ENCODE measurements at places on chromosomes 3 and 15.

- peak; percentile 78 for DNase-seq
Observed at GRCh38 chr15:77634266-77634962, 1.7 kb upstream of the LINGO1 start.

- peak; percentile 53 for DNase-seq
Observed at GRCh38 chr3:102163039-102163817, 271.6 kb upstream of the ZPLD1 start.

DNA sequence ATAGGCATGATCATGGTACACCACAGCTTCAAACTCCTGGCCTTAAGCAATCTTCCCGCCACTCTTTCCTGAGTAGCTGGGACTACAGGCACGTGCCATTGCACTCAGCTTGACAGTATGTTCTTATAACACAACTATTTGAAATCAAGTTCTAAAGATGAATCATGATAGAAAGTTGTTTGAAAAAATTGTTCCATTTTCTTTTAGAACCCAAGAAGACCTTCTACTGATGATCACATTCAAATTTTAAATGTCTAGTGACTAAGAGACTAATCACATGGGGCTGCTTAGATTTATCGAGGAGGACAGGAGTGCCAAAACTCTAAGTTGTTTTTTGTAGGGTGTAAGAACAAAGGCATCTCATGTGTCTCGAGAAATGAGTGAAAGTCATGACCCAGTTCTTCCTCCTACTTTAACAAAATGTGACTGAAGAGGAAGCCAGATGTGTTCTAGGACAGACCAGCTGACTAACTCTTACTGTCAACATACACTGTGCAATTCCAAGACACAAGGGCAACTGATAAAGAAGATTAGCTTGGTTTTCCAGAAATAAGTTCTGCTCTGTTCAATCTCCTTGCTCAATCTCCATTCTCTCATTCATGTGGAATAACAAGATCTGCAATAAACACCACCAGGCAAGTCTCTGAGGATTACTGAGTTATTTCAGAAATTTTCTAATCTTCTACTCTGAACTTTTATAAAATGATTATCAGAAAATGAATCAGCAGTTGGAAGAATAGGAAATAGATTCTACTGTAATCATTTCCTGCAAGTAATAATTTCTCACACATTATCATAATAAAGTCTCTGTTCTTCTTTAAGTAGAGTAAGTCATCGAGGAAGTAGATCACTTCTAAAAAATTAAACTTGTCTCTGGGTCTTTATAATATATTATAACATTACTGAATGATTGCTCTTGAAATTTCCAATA lies 122.6 kb upstream of the CCNL1 start:
- DNase-seq = no peak

DNA sequence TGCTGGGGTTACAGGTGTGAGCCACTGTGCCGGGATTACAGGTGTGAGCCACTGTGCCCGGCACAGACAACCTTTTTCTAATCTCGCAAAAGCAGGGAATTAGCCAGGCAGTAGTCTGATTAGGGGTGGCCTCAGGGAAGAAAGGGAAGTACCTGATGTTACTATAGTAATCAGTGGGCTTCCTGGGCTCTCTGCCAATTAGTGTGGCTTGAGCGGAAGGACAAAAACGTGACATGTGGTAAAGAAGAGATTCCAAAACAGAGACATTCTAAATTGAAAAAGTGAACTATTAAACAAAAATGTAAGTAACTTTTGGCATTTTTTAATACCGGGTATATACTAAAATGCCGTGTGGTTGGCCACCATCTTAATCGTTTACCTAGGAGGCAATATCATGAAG lies 48.1 kb downstream of the CFAP20DC start:
- no peak for DNase-seq

- peak; percentile 15 for DNase-seq
Observed at GRCh38 chr15:78102741-78103140, 10.4 kb downstream of the SH2D7 start.

DNA sequence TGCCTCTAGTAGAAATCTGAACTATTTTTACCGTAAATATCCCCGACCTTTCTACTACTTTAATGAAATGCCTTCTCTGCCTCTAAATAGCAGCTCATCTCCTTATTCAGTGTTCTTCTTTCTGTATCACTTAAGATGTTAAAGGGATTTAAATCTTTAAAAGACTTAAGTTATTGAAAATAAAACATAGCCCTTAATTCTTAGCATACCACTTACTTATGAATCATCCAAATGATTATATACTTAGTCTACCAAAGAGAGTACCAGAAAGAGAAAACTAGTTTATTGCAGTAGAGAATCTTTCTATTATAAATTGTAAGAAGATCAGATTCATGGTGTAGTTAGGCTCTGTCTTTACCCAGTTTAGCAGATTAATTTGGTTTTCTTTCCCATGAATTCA lies 802.0 kb downstream of the TBL1XR1 start:
- no peak for DNase-seq

DNA sequence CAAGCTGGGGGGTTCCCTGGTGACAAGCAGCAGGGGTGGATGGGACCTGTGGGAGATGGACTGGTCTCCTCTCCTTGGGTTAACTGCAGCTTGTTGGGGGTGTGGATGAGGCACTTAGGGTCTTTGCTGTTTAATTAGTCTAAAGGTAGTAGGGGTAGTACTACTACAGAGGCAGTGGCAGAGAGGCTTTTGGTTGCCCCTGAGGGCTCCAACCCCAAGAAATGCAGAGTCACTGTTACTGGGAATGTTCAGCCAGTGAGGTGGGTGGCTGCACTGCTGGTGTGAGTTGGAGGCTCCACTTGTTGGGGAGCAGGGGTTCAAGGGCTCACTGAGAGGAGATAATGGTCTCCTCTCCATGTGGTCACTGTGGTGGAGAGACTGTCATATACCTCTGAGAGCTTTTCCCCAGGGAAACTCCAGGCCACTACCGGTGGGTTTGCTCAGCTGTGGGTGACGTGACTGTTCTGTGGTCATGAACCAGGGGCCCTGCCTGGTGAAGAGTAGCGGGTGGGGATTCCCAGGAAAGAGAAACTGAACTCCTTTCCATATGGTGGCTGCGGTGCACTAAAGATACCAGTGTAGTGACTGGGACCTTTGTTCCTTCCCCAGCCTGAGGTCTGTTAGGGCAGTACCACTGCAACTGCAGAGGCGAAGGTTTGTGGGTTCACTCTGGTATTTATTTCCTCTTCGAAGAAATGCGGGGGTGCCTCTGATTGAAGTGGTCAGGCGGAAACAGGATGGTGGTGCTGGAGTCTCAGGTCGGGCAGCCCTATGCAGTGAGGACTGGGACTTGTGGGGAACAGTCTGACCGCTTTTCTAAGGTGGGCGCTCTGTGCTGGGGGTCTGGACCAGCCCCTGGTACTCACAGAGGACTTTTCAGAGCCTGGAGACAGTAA lies 68.9 kb upstream of the TNFSF10 start:
- DNase-seq = no peak

GRCh38 chr3:82509106-82509842 lies 747.8 kb upstream of the GBE1 start:
- DNase-seq = no peak

- no peak for DNase-seq
Observed at GRCh38 chr15:100987143-100987542, 68.0 kb downstream of the LRRK1 start.

- DNase-seq = no peak
Observed at GRCh38 chr3:43207628-43208085, 78.7 kb upstream of the SNRK start.

DNA sequence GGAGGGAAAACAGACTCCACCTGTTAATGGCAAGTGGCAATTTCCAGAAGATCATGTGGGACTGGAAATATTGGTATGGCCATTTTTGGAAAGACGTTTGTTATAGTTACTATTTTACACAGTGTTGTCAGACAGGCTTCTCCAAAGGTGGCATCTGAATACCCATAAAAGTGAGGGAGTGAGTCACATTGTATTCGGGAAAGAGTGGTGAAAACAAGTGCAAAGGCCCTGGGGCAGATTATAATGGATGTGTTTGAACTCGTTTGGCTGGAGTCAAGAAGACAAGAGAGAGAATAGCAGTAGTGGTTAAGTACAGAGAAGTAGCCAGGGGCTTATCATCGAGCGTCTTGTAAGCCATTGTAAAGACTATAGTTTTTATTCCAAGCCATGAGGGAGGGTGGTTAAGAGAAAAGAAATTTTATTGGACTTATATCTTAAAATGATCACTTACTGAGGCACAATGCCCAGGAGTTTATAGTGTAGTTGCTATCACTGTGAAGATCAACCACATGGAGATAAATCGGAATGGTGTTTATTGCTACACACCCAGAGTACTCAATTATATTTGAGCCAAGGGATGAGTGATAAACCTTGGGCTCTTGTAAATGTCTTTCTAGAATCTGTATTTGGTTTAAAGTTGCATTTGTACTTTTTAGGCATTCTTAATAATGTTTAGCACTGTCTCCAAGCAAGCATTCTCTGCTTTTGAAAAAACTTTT lies 212.8 kb upstream of the KBTBD8 start:
- no peak for DNase-seq

DNA sequence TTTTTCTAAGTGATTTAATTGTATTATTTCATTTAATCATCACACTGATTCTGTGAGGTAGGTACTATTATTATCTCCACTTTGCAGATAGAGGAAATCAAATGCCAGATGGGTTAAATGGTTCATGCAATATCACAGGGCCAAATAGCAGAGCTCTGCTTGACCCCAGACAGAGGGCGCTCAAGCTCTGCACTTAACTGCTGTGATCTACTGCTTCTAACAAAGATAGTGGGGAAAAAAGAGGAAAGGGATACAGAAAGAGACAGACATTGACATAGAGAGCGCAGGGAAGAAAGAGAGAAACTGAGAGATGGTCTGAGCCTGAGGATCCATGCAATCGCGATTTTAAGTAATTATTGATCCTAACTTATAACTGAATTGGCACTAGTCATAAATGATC lies 279.1 kb upstream of the THRB start:
- peak; percentile 79 for DNase-seq

DNA sequence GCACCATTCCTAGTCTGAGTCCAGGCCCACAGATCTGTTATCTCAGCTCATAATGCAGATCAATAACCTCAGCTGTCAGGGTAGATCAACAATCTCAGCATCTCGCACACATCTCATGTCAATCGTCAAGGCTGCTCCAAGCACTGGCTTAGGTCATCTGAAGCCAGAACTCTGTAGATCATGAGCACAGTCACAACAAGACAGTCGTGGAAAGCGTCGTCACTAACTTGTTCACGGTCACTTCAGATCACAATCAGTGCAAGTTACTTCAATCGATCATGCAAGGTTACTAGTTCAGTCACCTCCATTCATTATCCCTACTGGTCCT lies 71.8 kb downstream of the RBPMS2 start:
- no peak for DNase-seq

DNA sequence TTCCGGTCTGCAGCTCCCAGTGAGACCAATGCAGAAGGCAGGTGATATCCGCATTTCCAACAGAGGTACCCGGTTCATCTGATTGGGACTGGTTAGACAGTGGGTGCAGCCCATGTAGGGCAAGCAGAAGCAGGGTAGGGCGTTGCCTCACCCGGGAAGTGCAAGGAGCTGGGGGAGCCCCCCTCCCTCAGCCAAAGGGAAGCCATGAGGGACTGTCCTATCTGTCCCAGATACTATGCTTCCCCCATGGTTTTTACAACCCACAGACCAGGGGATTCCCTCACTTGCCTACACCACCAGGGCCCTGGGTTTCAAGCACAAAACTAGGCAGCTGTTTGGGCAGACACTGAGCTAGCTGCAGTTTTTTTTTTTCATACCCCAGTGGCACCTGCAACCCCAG lies 71.8 kb downstream of the CPNE4 start:
- no peak for DNase-seq

DNA sequence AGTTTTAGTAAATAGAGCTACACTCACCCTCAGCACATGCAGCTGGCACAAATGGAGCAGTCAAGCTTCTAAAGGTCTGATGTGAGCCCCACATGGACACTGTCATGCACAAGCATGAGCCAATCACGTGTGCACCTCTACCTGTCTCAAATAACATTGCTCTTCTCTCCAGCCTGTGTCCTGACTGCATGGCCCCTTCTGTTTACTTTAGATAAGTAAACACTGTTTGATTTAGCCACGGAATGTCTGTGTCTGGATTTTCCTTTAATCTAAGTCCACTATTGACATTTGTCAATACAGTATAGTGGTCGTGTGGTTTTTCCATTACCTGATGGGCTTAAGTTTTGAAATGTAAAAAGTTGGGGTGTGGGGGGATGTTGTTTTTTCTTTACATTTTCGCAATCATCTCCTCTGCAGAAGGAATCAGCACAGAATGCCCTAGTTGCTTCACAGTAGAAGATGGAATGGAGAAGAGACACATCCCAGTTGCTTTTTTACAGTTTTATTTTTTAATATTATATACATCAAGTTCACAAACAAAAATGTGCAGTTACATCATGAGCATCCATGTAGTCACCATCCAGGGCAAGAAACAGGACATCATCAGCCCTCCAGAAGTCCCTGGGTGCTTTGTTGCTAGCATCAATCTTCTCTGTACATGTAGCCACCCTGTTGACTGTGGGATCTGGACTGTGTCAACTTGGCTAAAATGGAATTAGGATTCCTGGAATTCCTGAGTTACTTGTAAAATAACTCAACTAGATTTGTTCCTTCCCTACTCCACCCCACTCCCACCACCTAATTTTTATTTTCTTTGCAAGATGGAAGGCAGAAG lies 146.1 kb downstream of the UACA start:
- no peak for DNase-seq

DNA sequence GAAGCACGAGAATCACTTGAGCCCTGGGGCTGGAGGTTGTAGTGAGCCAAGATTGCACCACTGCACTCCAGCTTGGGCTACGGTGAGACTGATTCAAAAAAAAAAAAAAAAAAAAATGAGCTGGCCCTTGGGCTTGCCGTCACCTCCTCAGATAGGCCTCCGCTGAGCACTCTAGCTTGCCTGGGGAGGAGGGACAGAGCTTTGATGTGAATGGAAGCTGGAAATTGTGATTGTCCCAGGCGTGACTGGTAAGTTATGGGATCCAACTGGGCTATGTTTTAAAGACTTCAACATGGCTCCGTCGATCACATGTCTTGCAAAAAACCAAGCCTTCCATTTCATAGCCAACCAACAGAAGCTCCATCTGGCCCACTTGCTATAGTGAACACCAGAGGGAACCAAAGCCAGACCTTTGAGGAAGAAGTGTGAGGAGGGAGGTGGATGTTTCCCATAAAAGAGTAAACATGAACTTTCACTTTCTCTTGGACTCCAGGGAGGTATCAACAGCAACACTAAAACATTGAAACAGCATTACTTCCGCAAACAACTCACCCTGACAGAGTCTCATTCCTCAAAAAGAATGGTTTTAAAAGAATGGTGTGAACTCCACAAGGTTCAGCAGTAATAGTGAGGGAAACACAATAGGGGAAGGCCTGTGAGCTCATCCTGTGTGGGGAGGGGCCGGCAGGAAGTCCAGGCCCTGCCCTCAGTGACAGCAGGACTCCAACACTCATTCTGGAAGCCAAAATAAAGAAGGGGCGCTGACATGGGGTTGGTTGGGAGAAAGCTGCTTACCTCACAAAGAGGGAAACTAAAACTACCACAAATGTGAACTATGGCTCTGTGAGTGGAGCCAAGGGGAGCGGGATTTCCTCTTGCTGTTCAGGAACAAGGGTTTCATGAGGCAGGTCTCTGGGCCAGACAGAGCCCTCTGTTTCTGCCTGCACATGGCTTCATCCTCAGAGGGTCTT lies 59.2 kb upstream of the IL12A start:
- DNase-seq = peak; percentile 60
